ENCODE measurements at places on chromosomes 2 and 18. TPM values are rescaled to one million over a fixed set of nuclear protein-coding genes. Genes with fewer than 3 reads are reported as not detected.

DNA sequence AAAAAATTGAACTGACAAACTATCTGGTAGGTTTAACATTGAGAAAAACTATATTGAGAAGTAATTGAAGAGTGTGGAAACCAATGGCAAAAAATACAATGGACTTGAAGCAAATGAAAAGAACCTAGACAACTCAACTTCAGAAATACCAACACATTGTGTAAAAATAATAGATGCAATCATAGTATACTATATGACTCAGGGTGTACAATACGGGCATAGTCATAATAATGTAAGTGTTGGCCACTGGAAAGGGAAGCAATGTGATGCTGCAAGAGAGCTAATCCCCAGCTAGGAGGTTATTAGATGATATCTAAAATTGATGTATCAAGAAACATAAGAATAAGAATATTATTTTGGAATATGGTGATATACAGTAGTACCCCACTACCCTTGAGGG is 45.3 kb downstream of the SMAD7 start:
- H3K4me3 ChIP-seq, result no peak overlapping the region
- DNase-seq, result no peak
- no peak overlapping the region for H3K27ac ChIP-seq
- H3K4me1 ChIP-seq, result peaks cover 20% of the 10 kb centered on the region
- no peaks in the 10 kb centered on the region for H3K27me3 ChIP-seq

GRCh38 chr2:95316466-95317122 is 19.4 kb downstream of the KCNIP3 start:
- no peaks in the 10 kb centered on the region for H3K36me3 ChIP-seq
- no peak overlapping the region for H3K27ac ChIP-seq
- no peak overlapping the region for H3K4me3 ChIP-seq

- no peaks in the 10 kb centered on the region for H3K4me1 ChIP-seq
- H3K27me3 ChIP-seq, result no peaks in the 10 kb centered on the region
Measured at GRCh38 chr18:8045160-8045883, 478.2 kb downstream of the PTPRM start.

- H3K27me3 ChIP-seq, result no peaks in the 10 kb centered on the region
- no peaks in the 10 kb centered on the region for H3K4me1 ChIP-seq
- H3K4me3 ChIP-seq, result no peak overlapping the region
- H3K36me3 ChIP-seq, result no peaks in the 10 kb centered on the region
- DNase-seq, result no peak
Measured at GRCh38 chr18:36977121-36977520, 148.2 kb downstream of the KIAA1328 start.

GRCh38 chr2:120820263-120820952 is 84.7 kb downstream of the GLI2 start:
- H3K27ac ChIP-seq, result no peak overlapping the region
- H3K27me3 ChIP-seq, result no peaks in the 10 kb centered on the region
- no peak for DNase-seq
- H3K36me3 ChIP-seq, result no peaks in the 10 kb centered on the region

DNA sequence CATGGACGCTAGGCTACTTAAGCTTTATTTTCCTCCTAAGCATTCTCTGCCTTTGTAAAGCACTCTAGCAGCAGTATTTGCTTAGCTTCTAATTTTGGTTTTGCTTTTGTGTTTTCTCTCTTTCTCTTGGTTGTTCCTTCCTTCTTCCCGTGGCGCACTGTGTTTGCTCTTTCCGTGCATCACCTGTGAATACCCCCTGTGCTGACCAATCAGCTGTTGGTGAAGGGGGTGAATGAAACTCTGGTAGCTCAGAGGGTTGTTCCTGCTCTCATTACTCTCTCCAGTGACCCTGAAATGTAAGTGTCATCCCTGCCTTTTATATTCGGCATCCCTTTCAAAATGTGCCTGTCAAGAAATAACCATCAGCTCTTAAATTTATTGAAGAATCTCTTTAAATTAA is 45.5 kb upstream of the TNFRSF11A start:
- no peaks in the 10 kb centered on the region for H3K4me1 ChIP-seq
- DNase-seq, result no peak
- no peak overlapping the region for H3K27ac ChIP-seq
- no peaks in the 10 kb centered on the region for H3K27me3 ChIP-seq
- peaks cover 62% of the 10 kb centered on the region for H3K36me3 ChIP-seq
- H3K4me3 ChIP-seq, result no peak overlapping the region

- H3K4me3 ChIP-seq, result no peak overlapping the region
- no peaks in the 10 kb centered on the region for H3K4me1 ChIP-seq
- H3K36me3 ChIP-seq, result no peaks in the 10 kb centered on the region
- H3K27ac ChIP-seq, result no peak overlapping the region
Measured at GRCh38 chr2:188076149-188077056, 215.3 kb upstream of the GULP1 start.

GRCh38 chr2:41399437-41400087 is 648.3 kb upstream of the PKDCC start:
- DNase-seq, result no peak
- H3K4me1 ChIP-seq, result no peaks in the 10 kb centered on the region
- no peak overlapping the region for H3K4me3 ChIP-seq
- H3K36me3 ChIP-seq, result no peaks in the 10 kb centered on the region

DNA sequence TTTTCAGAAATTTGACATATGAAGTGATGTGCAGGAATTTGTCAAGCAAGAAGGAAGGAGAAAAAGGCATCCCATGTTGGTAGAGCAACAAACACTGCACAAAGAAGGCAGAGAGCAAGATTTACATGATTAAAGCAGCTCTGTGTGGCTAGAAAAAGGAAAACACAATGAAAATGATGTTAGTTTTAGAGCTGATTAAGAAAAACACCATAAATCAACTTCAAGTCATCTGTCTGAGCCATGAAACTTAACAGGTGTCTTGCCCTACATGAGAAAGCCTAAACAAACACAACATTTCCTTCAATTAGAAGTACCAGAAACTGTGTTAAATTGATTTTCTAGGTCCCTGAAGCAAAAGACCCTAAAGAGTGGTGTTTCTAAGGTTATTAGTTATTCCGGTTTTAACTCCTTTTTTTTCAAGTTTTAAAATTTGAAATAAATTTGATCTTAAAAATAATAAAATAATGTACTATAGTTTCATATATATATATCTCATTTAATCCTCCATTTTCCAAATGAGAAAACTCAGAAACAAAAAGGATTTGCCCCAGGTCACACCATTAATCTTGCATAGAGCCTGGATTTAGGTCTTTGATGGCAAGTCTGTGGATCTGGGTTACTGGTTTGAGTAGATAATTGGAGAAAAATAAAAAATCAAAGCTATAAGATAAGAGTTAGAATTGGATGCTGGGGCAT is 8.6 kb upstream of the DSC1 start:
- no peak overlapping the region for H3K27ac ChIP-seq
- no peaks in the 10 kb centered on the region for H3K36me3 ChIP-seq
- H3K4me1 ChIP-seq, result no peaks in the 10 kb centered on the region
- no peaks in the 10 kb centered on the region for H3K27me3 ChIP-seq

DNA sequence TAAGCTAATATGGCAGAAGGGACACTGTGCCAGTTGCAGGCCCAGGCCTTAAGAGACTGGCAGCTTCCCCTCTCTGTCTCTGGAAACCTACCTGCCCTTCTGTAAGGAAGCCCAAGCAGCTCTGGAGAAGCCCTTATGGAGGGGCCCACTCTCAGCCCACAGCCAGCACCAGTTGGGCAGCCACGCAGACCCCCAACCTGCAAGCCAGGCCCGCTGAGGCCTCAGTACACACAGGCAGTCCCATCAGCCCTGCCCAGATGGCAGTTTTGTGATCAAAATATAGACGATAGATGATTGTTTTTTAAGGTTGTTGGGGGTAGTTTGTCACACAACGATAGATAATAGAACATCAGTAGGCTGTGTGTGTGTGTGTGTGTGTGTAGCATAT is 36.8 kb upstream of the ALPP start:
- H3K4me1 ChIP-seq, result no peaks in the 10 kb centered on the region
- H3K27ac ChIP-seq, result no peak overlapping the region
- no peak overlapping the region for H3K4me3 ChIP-seq
- peak; percentile 26 for DNase-seq
- H3K27me3 ChIP-seq, result no peaks in the 10 kb centered on the region

DNA sequence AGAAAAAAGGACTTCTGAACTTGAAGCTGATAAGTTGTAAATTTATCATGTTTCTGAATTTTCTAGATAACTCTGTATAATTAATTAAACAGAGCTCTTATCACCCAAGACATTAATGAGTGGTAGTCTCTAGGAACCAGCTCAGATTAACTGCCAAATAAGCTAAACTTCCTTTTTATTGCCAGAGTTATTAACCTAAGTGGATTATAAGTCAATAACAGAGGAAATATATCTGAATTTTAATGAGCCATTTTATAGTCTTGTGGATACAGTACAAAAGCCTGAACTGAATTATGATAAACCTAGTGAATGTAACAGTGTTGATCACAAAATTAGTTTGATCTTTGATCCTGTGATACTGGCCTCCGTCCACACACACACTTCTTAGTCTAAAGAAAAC is 111.5 kb downstream of the COMMD1 start:
- no peak overlapping the region for H3K27ac ChIP-seq
- H3K36me3 ChIP-seq, result no peaks in the 10 kb centered on the region
- no peaks in the 10 kb centered on the region for H3K27me3 ChIP-seq
- no peak overlapping the region for H3K4me3 ChIP-seq
- no peak for DNase-seq
- H3K4me1 ChIP-seq, result peaks cover 11% of the 10 kb centered on the region

DNA sequence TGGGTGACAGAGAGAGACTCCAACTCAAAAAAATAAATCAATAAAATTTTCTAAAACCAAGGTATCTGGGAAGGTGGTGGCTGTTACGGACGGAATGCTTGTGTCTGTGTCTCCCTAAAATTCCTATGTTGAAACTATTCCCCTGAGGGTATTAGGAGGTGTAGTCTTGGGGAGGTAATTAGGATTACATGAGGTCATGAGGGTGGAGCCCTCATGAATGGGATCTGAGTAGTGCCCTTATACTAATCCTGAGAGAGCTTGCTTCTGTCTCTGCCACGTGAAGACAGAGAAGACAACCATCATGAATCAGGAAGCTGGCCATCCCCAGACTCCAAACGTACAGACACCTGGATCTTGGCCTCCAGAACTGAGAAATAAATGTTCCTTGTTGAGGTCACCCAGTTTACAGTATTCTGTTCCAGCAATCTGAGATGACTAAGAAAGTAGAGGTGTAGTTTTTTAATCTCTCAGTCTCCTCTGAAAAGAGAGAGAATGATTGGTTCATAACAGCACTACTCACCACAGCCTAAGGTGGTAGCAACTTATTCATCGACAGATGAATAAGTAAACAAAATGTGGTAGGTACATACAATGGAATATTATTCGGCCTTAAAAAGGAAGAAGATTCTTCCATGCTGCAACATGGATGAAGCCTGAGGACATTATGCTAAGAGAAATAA is 38.4 kb downstream of the TGFBRAP1 start:
- H3K4me3 ChIP-seq, result no peak overlapping the region
- H3K36me3 ChIP-seq, result peaks cover 67% of the 10 kb centered on the region
- no peaks in the 10 kb centered on the region for H3K27me3 ChIP-seq
- no peaks in the 10 kb centered on the region for H3K4me1 ChIP-seq
- no peak overlapping the region for H3K27ac ChIP-seq

GRCh38 chr18:65409261-65409660 is 341.6 kb upstream of the CDH7 start:
- H3K27ac ChIP-seq, result no peak overlapping the region
- no peak overlapping the region for H3K4me3 ChIP-seq
- H3K4me1 ChIP-seq, result no peaks in the 10 kb centered on the region
- H3K27me3 ChIP-seq, result no peaks in the 10 kb centered on the region

DNA sequence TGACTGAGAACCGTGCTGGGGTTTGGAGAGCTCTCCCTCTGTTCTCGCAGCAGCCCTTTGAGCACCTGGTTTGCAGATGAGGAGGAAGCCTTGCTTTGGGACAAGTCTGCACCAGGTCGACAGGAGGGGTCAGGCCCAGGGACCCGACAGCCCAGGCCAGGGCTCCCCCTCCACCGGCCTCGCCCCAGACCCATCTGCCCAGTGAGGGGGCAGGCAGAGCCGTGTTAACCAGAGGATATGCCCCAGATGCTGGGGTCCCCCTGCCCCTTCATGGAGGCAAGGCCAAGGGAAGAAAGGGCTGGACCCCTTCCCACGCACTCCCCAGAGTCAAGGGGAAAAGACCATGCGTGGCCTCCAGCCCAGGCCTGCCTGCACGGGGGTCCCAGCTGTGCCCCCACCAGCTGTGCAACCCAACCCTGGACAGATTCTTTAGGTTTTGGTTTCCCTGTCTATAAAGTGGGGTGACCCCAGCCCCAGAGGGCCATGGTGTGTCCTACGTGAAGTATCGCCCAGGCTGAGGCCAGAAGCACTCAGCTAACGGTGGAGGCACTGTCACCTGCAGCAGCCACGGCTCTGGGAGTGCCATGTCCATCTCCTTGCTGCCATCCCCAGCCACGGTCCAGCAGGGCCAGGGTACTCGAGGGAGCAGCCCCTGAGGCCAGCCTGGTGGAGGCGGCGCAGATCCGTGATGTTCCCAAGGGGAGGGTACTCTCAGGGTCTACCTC is 4.8 kb upstream of the SNED1 start:
- no peaks in the 10 kb centered on the region for H3K27me3 ChIP-seq
- no peaks in the 10 kb centered on the region for H3K36me3 ChIP-seq
- no peak for DNase-seq
- H3K4me1 ChIP-seq, result peaks cover 61% of the 10 kb centered on the region
- H3K27ac ChIP-seq, result no peak overlapping the region
- H3K4me3 ChIP-seq, result no peak overlapping the region

DNA sequence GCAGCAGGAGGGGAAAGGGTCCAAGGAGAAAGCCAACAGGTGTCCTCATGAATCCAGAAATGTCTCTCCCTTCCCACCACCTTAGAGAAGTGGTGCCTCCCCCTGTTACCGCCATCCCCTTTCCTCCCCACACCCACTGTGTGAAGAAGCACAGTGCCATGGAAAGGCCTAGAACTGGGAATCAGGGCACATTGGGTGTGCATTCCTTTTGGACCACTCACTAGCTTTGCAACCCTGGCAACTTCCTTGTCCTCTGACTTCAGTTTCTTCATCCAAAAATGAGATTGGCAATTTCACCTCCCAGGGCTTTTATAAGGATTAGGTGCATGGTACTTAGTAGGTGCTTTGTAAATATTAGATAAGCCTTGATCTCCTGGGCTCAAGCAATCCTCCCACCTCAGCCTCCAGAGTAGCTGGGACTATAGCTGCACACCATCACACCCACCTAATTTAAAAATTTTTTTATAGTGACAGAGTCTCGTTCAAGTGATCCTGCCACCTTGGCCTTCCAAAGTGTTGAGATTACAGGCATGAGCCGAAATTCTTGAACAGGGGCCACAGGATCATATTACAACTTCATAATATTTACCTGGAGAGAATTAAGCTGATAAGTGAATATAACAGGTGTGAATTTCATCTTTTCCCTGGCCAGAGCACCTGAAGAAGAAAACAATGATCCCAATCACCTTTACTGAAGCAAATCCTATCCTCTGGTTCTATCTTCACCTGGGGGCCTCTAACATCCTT is 97.9 kb upstream of the TAF1B start:
- no peak overlapping the region for H3K27ac ChIP-seq
- H3K4me1 ChIP-seq, result no peaks in the 10 kb centered on the region
- H3K4me3 ChIP-seq, result no peak overlapping the region
- no peak for DNase-seq
- H3K36me3 ChIP-seq, result no peaks in the 10 kb centered on the region

- H3K4me3 ChIP-seq, result no peak overlapping the region
- DNase-seq, result no peak
- H3K4me1 ChIP-seq, result peaks cover 6% of the 10 kb centered on the region
- H3K36me3 ChIP-seq, result no peaks in the 10 kb centered on the region
Measured at GRCh38 chr18:48340560-48340959, 68.6 kb downstream of the ZBTB7C start.

Gene MC5R
- total RNA-seq, result not detected

Gene GALR1
- total RNA-seq, result 0.06 TPM

Gene FECH
- 20.0 TPM for total RNA-seq

Gene CCDC141
- 25.7 TPM for total RNA-seq

Gene GKN1
- not detected for total RNA-seq

All from upper lobe of right lung (tissue), 1 donor.